ENCODE measurements at places on chromosomes 2 and 18.
A peak's percentile ranks its signal among the peaks of the same experiment; 100 is the strongest.

DNA sequence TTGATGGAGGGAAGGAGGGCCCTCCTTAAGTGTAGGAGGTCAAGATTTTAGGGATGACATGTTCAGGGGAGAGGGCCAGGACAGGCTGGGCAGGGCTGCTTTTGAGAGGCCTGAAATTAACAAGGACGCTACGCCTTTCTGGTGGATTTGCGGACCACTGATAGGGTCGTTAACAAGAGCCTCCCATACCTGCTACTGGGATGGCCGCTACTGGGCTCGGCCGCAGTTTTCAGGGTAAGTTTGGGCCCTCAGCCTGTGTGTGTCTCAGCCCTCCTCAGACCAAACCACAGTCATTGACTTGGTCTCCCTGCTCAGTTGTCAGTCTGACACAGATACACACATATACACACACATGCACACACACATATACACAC is 180.9 kb downstream of the SMAD2 start:
- no peak for DNase-seq

GRCh38 chr2:128813352-128814034 is 494.8 kb upstream of the HS6ST1 start:
- DNase-seq = no peak

- DNase-seq = no peak
These were observed 119.3 kb downstream of the PRKCE start for GRCh38 chr2:45770811-45771210.

GRCh38 chr2:25672494-25673299 is 680 bp downstream of the DTNB start:
- DNase-seq = peak; percentile 36

GRCh38 chr18:49127471-49128190 is 176.9 kb upstream of the SMAD7 start:
- DNase-seq = no peak

- no peak for DNase-seq
These were observed at the start of gene DUSP2 for GRCh38 chr2:96145036-96145847. Gene DUSP2, minus strand, starts transcription at chr2:96145440. Its CDS starts 86 bp downstream, at chr2:96145354.

DNA sequence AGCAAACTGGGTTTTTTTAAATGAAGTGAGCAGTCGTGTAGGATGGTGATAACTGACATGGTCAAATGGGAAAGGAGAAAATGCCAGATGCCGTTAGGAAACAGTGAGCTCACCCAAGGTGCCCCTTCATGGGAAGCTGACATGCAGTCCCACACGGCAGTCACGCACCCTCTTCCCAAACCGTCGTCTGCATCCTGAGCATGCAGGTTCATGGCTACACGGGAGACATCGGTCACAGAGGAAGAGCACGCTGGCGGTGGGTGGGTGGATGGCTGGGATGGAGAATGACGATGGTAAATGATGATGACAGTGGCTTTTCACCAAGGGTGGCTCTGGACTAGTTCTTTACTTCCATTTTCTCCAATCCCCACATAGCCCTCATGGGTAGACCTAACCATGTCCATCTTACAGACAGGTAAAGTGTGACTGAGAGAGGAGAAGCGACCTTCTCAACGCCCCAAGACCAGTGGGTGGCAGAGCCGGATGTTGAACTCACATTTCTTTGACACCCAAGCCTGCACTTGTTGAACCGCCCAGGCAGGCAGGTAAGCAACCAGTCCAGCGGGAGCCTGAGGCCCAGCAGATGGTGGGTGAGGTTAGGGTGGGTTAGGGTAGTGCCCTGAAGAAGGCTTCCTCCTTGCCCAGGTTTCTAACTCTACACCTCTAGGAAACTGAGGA is 44.5 kb downstream of the TNS1 start:
- no peak for DNase-seq

DNA sequence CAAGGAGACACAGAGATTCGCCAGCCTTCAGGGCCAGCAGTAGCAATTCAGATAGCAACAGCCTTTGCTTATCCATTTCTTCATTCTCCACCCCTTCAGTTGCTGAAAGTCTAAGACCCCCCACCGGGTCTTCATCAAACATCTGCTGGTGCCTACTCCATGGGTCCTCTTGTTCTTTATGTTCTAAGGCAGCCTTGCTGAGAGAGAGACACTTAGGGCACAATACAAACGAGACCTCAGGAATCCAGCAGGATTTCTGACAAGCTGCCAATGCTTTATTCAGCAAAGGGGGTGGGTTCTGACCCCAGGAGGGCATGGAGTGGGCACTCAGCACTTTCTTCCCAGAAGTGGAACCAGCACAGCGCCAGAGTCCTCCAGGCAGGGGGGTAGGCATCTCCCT is 36.2 kb upstream of the CNGA3 start:
- DNase-seq = no peak

- DNase-seq = no peak
These were observed 20.2 kb upstream of the KLF11 start for GRCh38 chr2:10022966-10023662.

- no peak for DNase-seq
These were observed 22.0 kb upstream of the CYP1B1 start for GRCh38 chr2:38097988-38098385.

DNA sequence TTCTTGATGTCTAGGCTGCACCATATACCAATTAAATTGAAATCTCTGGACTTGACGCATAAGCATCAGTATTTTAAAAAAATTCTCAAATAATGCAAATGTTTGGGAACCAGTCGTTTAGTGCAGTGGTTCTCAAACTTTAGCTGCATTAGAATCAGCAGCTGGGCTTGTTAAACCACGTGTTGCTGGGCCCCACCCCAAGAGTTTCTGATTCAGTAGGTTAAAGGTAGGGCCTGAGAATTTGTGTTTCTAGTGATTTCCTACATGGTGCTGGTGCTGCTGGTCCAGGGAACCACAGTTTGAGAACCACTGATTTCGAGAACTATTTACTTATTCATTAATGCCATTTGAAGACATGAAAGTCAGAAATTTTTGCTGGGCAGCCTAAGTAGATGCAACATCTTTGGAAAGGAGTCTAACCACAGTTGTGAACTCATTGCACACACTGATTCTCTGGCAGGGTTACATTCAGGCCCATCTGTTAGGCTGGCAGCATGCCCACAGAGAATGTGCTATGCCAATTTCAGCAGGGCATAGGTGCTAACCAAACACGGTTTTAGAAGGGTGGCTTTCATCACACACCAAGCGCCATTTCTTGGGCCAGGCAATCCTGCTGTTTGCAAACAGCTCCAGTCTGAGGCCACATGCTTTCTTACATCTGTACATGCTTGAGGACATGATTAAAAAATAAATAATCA is 26.4 kb upstream of the ATP5MC3 start:
- no peak for DNase-seq

DNA sequence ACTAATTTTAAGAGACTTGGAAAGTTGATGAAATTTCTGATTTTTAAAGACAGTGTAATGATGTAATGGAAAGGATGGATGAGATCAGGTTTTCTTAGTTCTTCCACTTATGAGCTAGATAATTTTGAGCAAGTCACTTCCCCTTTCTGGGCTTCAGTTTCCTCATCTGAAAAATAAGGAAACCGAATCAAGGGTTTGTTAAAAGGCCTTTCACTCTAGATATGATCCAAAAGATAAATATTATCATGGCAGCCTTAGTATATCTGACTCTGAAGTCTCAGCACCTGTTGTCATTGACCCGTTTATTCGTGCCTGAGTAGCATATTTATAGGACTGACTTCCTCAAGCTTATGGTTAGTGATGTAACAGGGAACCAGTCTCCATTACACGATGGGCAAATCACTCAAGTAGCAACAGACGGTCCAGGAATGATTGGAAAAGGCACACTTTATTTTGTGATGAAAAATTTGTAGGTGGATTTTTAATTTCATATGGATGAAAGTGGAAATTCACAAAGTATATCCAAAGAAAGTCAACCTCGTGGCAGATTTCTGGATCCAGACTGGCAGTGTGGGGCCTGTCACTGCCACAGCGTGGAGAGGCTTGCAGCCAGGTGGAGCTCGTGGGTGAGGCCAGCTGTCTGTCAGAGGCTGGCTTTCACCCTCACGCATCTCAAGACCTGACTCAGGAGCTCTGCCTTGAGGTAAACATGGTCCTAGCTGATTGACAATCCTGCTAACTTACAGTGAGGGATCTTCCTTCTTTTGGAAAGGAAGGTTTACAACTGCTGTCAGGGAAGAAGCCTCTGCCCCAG is 137.9 kb upstream of the CXCR4 start:
- DNase-seq = no peak

GRCh38 chr2:80546766-80547165 is 242.2 kb upstream of the LRRTM1 start:
- DNase-seq = no peak

DNA sequence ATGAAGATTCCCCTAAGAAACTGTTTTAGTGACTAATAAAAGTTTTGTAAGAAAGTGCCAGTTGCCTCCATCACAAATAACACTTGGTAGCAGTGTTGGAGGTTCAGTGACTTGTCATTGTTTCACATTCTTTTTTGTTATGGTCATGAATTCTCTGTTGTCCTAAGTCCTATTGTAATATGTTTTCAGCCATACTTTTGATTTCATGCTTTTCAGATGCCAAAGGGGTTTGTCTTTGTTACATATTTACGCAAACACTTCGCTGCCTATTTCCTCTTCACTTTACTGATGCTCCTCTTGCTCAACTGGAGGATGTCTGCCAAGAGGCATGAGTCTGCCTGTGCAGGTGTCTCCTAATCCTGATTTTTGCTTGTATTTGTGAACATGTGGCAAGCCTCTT is 66.6 kb downstream of the PHLPP1 start:
- no peak for DNase-seq

GRCh38 chr2:26745609-26746327 is 18.3 kb upstream of the SLC35F6 start:
- DNase-seq = peak; percentile 49

DNA sequence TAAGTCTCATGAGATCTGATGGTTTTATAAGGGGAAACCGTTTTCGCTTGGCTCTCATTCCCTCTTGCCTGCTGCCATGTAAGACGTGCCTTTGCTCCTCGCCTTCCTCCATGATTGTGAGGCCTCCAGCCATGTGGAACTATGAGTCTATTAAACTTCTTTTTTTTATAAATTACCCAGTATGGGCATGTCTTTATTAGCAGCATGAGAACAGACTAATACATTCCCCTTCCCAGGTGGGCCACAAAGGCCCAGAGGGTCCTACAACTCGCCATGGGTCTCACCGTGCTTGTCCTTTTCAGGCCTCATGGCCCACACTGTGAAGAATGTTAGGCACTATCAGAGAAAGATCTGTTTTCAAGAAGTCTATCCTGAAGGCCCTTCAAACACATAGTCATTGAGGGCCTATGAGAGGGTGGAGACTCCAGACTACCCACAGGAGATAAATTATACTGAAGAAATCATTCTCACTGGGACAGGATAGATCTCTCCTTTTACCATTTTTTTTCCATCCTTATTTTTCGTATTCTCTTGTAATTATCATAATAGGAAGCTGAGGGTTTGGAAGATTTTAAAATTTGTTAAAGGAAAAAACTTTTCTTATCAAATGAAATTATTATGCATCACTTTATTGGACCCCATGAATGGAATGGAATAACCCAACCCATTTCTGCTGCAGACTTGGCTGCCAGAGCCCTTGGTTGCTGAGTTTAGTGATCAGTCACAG is 91.0 kb upstream of the MSH2 start:
- DNase-seq = no peak

DNA sequence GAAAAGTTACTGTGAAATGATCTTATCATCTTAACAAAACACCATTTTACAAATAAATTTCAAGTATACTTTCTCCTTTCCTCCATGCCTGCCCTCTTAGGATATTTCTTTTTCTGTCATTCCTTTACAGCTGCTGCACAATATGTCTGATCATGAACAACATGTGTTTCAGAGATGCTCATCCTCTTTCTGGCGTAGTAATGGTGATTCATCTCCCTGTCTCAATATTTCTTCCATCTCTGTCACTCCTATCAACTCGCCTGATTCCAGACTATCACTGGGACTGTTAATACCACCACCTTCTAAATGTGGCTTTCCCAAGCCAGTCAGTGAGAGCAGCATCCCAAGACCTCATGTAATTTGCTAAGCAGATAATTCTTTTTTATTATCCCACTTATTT is 290.5 kb downstream of the GULP1 start:
- DNase-seq = no peak

- DNase-seq = no peak
These were observed 40.3 kb downstream of the KCNS3 start for GRCh38 chr2:17918789-17919188.

DNA sequence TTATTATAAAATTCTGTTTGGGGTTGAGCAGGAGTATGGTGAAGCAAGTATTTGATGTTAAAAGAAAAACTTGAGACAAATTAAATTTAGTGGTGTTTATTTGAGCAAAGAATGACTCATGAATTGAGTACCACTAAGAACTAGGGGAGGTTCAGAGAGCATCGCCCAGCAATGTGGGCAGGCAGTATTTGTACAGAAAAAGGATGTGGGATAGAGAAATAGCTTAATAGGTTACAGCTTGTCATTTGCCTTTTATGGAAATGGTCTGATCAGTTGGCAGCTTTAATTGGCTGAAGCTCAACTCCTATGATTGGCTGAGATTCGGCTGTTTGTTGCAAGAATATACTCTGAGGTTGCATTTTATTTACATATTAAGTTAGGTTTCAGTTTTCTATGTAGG is 68.2 kb downstream of the LRATD1 start:
- no peak for DNase-seq

DNA sequence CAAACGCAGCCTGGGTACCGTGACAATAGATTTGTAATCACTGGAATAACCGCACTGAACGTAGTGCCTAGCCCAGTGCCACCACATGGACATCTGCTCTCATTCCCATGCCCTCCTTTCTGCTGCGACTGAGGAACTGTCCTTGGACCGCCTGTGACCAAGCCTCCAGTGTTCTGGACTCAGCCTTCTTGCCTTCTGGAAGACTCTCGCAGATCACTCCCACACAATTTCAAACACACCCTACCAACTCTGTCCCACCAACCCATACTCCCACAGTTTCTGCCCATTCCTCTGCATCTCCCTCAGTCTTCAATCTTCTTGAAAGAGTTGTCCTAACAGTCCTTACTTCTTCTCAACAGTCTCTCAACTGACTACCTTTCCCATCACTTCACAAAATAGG is 2.1 kb downstream of the RNF149 start:
- DNase-seq = no peak

- DNase-seq = no peak
These were observed 28.7 kb downstream of the ZSWIM2 start for GRCh38 chr2:186820303-186820702.

DNA sequence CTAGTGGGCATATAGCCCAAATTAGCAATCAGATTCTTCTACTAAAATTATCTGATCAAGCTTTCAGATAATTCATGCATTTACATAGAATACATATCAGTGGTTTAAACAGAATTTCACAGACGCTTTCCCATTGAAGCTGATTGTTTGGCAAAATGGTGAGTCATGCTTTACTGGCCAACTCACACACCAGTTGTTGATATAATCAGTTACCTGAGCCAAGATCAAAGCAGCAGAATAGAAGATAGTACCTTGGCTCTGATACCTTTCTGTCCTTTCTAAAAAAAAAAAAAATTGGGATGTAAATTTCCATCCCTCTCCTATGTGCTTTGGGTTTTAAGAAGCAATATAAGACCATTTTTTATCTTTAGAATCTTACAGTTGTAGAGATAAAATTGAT is 178.0 kb downstream of the MCFD2 start:
- DNase-seq = no peak

- no peak for DNase-seq
These were observed 251.4 kb downstream of the KLHL29 start for GRCh38 chr2:23636426-23636825.

Data from NCI-H748 treated with DMSO at 0.1 percent for 48 hours (cell line).